DMS79 treated with DMSO at 0.1 percent for 48 hours (cell line): ENCODE measurements at places on chromosomes 2 and 18.

GRCh38 chr2:120323807-120324399 lies 22.0 kb upstream of the INHBB start:
- no peak for DNase-seq

DNA sequence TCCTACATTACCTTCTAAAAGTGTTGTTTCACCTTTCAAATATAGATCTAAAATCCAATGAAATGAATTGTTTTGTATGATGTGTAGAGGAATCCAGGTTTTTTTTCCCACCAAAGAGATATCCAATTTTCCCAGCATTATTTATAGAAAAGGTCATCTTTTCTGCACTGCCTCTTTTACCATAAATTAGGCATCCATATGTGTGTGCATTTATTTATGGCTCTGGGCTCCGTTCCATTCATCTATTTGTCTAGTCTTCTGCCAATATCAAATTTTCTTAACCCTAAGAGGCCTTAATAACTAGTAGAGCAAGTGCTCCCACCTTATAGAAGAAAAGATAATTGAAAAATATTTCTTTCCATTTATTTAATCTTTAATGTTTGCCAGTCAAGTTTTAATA lies 88.3 kb downstream of the ATAD2B start:
- DNase-seq: no peak

DNA sequence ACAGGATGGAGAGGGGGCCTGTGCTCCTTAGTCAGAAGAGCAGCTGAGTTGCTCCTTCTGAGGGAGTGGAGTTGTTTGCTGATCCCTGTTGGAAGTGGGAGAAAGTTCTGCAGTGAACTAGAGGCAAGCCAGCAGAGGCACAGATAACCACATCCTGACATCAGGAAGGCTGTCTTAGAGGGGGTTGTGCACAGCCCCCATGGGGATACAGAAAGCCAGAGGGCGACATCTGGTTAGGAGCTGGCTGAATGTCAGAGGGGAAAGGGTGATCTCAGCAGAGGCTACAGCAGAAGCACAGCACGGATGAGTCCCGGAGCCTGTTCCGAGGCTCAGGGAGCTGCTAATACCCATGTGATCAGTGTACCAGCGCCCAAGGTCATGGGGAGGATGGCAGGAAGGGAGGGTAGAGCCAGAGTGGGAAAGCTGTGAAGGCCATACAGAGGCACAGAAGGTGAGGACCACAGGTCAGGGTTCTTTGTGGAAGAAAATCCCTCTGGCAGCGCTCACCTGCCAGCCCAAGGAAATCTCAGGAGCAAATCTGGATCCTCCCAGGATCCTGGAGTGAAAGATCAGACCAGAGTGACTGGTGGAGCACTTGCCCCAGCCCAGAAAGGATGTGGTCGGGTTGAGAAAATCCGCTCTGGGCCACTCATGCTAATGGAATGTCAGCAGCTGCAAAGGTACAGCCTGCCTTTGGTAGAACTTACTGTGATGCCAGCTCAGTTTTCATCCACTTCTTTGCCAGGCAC lies 111.8 kb downstream of the STPG4 start:
- DNase-seq: peak; percentile 36

DNA sequence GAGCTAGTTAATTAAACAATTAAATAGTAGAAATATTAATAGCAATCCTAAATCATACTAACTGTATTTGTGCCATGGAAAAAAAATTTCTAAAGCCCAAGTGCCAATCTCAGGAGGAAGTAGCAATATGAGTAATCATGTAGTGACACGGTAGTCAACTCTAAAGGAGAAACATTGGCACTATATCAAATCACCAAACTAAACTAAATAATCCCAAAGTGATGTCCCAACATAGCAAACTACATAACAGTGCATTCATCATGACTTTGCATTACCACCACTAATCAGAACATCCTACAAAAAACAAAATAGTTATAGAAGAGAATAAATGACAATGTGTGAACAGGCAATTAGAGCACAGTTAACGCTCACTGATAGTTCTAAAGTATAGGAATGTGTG lies 195.1 kb downstream of the EXOC6B start:
- no peak for DNase-seq

- no peak for DNase-seq
These were observed 146.6 kb upstream of the REV1 start for GRCh38 chr2:99636144-99637034.

- no peak for DNase-seq
These were observed 260.7 kb downstream of the FHOD3 start for GRCh38 chr18:36558234-36558633.

DNA sequence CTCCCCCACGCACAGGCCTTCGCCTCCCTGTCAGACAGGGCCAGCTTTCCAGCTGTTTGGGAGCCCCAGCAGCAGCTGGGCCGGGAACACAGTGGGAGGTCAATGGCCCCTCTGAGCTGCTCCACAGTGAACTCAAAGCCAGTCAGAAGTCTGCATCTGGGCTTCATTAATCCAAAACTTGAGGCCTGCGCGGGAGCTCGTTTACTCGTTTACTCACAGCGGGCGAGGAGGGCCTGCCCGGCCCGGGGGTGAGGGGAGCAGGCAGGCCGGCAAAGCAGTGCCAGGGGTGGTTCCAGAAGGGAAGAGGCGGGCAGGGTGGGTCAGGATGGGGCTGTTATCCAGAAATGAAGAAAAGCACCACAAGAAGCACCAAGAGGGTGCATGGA lies 36.8 kb upstream of the SEMA4C start:
- DNase-seq: no peak

- DNase-seq: no peak
These were observed 350.5 kb upstream of the ETAA1 start for GRCh38 chr2:67046591-67046990.

- DNase-seq: peak; percentile 81
These were observed at the start of gene SLC16A14 for GRCh38 chr2:230068651-230069055. TSS of gene SLC16A14 (minus strand) at chr2:230068924. CDS start at chr2:230059352, 9,572 bp downstream.

DNA sequence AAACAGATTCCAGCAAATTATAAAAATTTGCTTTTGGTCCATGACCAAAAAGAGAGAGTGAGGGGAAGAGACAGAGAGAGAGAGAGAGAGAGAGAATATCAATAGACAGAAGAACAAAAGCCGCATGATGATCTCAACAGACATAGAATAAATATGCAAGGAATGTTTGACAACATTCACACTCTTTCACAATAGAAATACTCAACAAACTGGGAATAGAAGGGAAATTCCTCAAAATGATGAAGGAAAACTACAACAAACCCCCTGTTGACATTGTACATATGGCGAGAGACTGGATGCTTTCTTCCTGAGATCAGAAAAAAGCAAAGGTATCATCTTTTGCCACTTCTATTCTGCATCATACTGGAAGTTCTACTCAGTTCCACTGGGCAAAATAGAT lies 309.7 kb downstream of the RAD51AP2 start:
- DNase-seq: no peak

GRCh38 chr18:78807668-78808067 lies 171.9 kb upstream of the SALL3 start:
- no peak for DNase-seq

DNA sequence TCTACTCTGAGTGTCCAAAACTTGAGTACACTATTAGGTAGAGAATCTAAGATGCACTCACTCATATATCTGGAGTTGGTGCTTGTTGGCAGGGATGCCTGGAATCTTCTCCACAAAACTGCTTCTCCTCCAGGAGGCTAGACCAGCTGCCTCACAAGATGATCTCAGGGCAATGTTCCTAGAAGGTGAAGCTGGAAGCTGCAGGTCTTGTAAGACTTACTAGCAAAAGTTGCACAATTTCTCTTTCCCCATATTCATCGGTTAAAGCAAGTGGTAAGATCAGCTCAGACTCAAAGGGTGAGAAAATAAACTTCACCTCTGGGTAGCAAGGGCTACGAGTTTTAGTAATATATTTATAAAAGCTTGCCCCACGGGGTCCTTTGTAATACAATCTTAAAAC lies 454.4 kb upstream of the ACVR2A start:
- DNase-seq: no peak

DNA sequence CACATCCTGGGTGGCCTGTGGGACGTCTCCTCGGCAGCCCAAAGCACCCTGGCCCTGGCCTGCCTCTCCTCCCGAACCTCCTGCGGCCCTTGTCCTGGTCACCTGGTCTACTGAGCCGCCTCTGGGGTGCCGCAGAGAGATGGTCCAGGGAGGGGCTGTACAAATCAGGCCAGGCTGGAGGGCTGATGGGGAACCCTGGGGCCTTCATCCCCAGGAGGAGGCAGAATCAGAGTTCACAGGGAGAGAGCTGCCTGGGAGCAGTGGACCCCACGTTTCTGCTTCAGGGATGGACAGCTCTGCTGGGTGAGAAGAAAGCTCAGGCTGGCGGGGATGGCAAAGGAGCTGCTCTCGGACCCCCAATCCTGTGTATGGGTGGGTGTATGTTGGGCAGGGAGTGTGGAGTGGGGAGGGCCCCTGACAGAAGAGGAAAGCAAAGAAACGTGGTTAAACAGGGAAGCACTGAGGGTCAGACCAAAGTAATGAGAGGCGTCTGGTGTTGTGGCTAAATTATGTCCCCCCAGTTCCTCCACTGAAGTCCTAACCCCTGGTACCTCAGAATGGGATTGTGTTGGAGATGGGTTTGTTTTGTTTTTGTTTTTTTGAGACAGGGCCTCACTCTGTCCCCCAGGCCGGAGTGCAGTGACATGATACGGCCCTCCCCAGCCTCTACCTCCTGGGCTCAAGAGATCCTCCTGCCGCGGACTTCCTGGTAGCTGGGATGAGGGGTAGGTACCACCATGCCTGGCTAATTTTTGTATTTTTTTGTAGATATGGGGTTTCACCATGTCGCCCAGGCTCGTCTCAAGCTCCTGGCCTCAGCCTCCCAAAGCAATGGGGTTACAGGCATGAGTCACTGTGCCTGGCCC lies 73.4 kb upstream of the SMAD7 start:
- DNase-seq: no peak

DNA sequence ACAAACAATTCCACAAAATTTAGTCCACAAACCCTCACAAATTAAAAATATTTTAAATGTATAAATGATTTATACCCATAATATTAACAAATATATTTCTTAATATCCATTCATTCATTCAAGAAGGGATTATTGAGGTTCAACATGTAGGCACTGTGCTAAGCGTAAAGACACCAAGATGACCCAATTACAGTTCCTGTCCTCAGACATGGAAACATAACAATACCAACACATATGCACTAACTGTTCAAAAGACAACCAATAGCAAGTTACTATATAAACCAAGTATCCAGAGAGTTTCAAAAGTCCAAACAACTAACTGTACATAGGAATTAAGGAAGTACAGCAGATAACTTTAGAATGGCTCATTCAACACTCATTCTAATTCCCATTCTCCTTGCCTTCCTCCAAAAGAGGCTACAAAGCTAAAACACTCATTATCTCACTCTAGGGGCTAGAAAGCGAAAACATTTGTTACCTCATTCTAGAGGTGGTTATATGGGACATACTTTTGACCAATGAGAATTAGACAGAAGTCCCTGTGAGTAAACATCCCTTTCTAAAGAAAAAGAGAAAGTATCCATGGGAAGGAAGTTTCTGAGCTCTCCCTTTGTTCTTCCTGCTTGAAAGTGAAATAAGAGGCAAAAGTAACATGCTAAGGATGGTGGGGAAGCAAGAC lies 292.4 kb downstream of the ZEB2 start:
- DNase-seq: no peak

DNA sequence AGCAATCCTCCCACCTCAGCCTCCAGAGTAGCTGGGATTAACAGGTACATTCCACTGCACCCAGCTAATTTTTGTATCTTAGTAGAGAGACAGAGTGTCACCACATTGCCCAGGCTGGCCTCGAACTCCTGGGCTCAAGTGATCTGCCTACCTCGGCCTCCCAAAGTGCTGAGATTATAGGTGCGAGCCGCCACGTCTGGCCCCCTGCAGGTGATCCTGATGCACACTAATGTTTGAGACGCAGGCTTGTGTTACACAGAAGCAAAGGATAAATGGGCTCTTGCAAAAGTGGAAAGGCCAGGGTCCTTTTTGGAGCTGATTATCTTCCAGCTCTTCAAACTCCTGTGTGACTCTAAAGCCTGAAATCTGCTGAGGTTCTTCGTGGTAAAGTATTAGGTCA lies 84.2 kb downstream of the TGFA start:
- DNase-seq: no peak

DNA sequence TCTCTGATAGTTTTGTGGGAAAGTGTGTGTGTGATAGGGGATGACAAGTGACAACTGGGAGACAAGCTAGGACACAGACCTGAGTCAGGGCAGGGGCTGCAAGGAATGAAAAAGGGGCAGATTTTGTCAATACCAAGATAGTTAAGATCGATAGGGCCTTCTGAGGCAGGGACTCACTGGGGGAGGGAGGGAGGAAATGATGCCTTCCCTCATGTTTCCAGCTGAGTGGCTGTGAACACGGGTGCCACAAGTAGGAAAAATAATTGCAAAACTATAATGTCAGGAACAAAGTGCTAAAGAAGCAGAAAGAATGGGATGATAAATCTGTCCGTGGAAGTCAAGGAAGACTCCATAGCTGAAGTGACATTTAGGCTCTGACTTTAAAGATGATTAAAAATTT lies 24.2 kb downstream of the CDH2 start:
- DNase-seq: no peak

DNA sequence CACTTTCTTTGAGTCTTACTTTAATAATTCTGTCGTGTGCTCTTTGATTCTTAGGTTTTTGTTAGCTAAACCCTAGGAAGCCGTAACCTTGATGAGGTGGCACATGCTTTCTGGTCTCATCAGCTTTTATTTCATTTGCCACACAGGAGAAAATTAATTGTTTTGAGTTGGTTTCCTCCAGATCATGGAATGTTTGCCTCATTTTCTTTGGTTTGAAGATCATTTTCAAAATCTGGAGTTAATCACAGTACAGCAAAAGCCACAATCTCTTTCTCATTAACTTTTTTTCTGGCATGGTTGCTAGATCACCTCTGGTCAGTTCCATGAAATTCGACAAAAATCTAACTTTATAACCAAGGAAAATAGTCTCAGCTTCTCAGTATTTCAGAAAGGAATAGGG lies 182.9 kb downstream of the MYO1B start:
- DNase-seq: no peak

DNA sequence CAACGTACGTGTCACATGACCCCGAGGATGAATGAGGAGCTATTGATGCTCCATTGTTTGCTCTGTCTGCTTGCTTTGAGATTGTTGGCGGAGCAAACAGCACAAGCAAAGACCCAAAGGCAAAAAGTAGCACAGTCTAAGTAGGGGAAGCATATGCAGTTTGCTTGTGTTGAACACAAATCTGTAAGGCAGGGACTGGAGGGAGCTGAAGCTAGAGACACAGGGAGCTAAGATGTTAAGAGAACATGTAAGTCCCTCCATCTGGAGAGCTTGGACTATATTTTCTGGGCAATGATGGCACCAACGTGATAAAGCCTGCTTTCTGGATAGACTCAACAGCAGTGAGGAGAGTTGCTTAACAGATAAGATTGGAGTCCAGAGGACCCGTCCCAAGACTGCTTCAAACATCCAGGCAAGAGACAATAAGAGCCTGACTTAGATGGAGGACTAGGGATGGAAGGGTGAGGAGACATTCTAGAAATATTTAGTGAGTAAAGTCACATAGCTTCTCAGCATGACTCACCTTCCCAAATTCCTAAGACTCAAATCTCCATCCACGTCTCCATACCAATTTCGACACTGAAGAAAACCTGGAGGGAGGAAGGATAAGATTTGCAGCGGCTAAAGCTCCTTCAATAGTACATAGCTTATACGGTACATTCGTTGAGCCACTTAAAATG lies 88.1 kb upstream of the KLF7 start:
- no peak for DNase-seq

GRCh38 chr2:215653344-215654030 lies 217.6 kb upstream of the FN1 start:
- DNase-seq: no peak
